HS-5 (cell line): ENCODE measurements at places on chromosomes 7 and 10.

- DNase-seq = no peak
Observed at GRCh38 chr7:92279396-92280031, 33.7 kb downstream of the ANKIB1 start.

DNA sequence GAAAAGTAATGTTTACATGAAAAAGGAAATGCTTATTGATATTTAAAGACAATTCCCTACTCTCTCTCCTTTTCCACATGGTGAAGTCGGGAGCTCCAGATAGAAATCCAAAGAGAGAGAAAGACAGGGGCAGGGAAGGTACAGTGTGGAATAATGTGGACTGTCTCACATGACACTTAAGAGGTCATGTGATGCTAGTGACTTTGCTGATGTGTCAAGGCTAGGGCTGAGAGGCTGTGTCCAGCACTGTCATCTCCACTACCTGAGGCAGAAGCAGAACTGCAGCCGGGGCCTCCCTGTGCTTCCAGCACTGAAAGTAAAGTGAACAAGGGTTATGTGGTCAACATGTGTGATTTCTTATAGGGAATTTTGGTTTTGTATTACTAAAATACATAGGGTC is 26.0 kb downstream of the NRG3 start:
- no peak for DNase-seq

GRCh38 chr7:26166684-26167266 is 14.8 kb downstream of the NFE2L3 start:
- no peak for DNase-seq

DNA sequence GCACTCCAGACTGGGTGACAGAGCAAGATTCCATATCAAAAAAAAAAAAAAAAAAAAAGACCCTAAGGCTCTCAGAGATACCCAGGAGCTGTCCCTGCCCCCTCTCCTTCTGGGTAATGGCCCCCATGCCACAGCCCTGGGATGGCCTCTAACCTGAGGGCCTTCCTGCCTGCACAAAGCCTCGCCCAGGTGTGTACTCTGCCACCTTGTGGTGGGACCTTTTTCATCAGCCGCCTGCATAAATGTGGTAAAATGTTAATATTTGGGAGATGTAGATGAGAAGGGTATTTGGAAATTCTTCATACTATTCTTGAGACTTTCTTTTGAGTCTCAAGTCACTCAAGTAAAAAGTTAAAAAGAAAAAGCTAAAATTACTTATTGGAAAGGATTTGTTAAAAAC is 46.3 kb upstream of the RNF216 start:
- no peak for DNase-seq

- no peak for DNase-seq
Observed at GRCh38 chr7:90709501-90710465, 113.7 kb downstream of the CDK14 start.

GRCh38 chr7:126605553-126605952 is 647.2 kb downstream of the GRM8 start:
- no peak for DNase-seq

- DNase-seq = no peak
Observed at GRCh38 chr7:77679608-77680007, 16.7 kb upstream of the RSBN1L start.

DNA sequence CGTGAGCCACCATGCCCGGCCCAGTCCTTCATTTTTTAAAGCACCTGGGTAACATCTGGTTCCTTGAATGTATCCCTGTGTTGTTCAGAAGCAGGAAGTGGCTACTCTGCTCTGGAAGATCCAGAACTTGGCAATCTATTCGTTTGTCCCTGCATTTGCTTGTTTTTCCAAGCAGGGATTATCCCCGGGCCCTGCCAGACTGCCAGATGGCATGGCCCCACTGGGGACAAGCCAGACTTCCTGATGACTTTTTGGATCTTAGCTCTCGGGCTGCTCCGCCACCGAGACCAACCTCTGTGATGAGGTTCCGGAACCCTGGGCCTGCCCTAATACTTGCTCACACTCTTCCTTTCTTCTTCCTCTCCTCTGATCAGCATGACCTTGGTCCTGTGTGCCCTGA is 496.7 kb downstream of the TYW1 start:
- no peak for DNase-seq

DNA sequence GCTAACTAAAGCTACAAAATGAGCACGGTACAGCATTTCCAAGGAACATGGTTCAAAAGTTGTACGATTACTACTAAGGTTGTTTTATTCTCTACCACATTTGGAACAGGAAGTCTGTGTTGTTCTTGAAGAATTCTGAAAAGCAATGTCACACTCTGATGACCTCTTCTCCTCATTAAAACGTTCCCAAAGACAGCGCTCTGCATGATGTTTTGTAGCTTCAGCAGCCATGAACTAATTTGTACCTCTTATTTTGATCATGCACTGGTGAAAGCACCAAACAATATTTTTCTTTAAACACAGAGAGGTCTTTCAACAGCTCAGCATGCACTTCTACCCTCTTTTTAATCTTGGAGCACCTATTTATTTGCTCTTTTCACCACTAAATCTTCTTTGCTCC is 75.0 kb upstream of the TES start:
- DNase-seq = no peak

DNA sequence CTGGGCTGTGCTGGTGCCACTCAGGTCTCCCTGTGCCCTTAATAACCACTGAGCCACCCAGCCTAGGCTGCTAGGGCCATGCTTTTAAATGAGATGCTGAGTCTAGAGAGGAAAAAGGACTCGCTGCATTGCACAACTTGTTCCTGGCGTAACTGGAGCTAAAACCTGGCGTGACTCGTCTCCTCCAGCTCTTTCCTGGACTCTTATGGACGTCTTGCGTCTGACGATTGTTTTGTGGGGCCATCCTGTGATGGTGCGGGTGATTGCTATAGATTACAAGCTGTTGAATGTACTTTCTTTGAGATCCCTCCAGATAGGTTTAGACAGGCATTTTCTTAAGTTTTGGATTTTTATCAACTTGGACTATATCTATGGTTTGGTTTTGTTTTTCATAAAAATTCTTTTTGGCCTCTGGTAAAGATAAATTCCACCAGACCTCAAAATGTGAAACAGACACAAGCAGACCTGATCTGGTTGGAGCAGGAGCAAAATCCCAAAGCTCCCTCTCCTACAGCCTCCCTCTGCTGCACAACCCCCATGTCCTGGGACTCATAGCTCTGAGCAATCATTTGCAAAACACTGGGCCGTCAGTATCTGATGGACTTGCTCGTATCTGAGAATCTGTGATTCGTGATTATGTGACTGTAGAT is 230.3 kb downstream of the ARHGAP12 start:
- no peak for DNase-seq

DNA sequence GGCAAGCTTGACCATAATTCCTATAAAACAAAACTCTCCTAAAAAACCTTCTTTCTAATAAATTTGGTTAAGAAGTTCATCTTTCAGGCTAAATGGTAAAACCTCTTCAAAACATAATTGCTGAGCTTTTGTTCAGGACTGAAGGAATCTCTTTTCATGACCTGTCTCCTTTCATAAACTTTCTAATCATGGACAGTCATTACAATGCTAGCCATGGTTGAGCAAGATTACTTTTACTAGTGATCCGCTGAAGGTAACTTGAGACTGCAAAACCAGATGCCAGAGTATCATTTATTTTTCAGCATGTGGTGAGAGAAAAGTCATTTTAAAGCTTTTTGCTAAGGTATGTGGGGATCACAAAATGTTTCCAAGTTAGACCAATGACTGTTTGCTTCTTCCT is 186.4 kb upstream of the RHOBTB1 start:
- DNase-seq = no peak

DNA sequence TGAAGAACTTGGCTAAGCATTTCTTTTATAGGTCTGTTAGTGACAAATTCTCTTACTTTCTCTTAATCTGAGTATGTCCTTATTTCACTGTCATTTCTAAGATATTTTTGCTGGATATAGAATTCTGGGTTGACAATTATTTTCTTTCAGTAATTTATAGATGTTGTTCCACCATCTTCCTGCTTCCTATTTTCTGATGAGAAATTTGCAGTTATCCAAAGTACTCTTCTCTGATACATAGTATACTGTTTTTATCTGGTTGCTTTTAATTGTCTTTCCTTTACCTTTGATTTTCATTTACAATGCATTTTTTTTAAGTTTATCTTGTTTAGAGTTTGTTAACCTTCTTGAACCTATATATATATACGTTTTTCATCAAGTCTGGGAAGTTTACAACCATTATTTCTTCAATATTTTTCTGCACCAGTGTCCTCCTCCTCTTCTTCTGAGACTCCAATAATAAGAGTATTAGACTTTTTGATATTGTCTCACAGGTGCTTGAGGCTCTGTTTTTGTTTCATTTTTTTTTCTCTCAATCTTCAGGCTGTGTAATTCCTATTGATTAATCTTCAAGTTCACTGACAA is 101.6 kb upstream of the INSIG1 start:
- DNase-seq = no peak

DNA sequence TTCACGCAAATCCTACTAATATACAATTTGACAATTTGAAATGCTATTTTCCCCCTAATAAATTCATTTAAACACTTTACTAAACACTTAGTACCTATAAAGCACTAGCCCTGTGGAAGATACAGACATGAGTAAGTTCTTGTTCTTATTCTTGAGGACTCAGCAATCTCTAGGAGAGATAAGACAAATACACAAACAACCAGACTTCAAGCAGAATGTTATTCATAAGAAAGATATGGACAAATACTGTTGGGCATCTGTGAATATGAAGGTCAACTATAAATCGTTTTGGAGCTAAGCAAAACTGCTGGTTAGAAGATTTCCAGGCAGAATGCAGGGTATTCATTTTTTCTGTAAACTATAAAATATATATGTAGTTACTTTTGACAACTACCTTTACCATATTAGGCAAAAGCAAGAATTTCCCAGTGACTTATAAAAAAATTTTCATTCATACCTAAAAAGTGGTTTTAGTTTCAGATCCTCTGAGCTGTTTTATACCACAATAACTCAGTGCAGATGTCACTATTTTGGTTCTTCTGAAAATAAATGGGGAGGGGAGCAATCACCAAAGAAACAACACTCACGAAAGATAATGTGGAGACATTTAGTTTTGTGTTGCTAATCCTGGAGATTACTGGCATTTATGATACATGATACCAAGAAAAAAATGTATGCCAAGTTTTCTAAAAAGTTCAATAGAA is 3.8 kb downstream of the VPS41 start:
- DNase-seq = no peak

- no peak for DNase-seq
Observed at GRCh38 chr7:156179872-156180390, 367.7 kb upstream of the SHH start.

- no peak for DNase-seq
Observed at GRCh38 chr7:128856001-128856718, 6.5 kb upstream of the ATP6V1F start.

DNA sequence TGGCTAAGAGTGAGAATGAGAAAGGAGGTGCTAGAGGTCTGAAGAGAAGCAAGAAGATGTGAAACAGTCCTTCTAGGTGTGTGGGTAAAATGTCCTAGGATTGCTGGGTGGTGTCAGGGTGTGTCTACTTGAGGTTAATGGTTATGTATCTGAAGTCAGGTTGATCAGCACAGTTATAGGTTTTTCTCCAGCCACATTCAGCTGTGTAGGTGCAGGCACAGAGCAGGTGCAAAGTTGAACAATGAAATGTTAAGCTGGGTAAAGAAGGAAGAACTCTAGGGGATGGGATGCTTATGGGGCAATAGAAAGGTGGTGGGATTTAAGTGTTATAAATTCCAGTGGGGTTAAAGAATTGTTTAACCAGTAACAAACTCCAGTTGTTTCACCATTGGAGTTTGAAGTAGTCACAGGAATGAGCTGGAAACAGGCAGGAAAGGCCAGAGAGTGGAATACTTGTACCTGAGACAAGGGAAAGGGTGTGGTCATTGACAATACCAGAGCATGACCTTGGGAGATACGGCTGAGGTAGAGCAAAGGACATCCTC is 200.4 kb upstream of the YAE1 start:
- no peak for DNase-seq

DNA sequence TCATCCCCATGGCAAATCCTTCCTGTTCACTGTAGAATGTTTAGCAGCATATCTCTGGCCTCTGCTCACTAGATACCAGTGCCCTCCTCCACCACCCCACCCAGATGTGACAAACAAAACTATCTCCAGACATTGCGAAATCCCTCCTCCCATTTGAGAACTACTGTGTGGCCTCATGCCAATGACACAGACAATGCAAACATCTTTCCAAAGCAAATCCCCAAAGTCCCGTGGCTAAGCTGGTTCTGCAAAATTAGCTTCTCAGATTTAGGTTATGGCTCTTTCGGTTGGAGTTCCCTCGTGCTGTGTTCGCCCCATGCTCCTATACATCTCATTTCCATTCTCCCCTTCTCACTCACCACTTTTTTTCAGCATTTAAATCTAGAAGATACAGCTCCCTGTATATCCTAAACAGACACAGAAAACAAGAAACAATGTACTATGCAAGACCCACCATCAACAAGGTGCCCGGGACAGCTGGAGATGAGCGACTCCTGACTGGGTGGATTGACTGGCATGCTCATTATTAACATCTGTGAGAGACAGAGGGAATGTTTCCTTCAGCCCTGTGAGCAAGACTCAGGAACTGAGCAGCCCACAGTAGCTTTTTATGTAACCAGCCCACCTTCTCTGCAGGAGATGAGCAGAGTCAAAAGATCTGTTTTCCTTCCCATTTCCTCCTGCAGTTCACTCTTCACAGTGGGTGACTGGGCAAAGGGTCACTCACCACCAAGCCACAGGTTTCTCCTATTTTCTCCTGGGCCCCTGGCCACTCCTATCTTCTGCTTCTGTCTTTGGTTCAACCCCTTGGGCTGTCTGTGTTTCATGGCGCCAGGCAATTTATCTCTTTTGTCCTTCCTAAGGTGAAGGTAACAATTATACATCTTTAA is 225.7 kb upstream of the AOAH start:
- DNase-seq = no peak

GRCh38 chr7:96526496-96526895 is 183.2 kb downstream of the SEM1 start:
- no peak for DNase-seq

- no peak for DNase-seq
Observed at GRCh38 chr7:127810696-127811660, 159.0 kb downstream of the SND1 start.

GRCh38 chr10:22097696-22098095 is 94.2 kb upstream of the DNAJC1 start:
- no peak for DNase-seq
